Activated T-helper 2 cell treated with anti-CD3 and anti-CD28 coated beads, Interferon-gamma antibody, Interleukin-2, Interleukin-4, amounts not matched to agents 10 μg/mL and 5 μg/mL and 100 μg/mL, durations not matched to agents 14 hours and 24 hours and 36 hours (primary cell): ENCODE measurements at places on chromosomes 1 and 21.

- DNase-seq, result no peak
- peaks cover 35% of the 10 kb centered on the region for H3K36me3 ChIP-seq
- H3K27me3 ChIP-seq, result no peaks in the 10 kb centered on the region
- H3K27ac ChIP-seq, result no peak overlapping the region
- H3K4me3 ChIP-seq, result no peak overlapping the region
Observed at GRCh38 chr1:109632671-109633346, 13.2 kb downstream of the AMPD2 start.

DNA sequence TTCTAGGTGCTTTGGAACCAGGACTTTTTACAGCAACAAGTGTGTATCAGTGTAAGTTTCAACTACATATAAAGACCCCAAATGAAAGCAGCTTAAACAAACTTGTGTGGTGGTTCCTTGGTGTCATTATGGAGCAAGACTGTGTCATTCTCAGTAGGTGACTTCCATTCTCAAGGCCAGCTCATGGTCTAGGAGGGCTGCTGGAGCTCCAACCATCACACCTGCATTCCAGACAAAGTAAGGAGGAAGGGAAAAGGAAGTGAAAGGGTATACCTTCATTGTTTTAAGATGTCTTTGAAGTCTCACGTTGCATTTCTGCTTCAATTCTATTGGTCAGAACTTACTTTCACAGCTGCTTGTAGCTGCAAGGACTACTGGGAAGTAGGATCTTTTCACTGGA is 188.6 kb downstream of the C1orf94 start:
- H3K36me3 ChIP-seq, result no peaks in the 10 kb centered on the region
- no peak for DNase-seq
- H3K27ac ChIP-seq, result no peak overlapping the region
- H3K4me1 ChIP-seq, result no peaks in the 10 kb centered on the region
- no peak overlapping the region for H3K4me3 ChIP-seq

- H3K4me3 ChIP-seq, result no peak overlapping the region
- no peak overlapping the region for H3K27ac ChIP-seq
- H3K36me3 ChIP-seq, result no peaks in the 10 kb centered on the region
- no peaks in the 10 kb centered on the region for H3K4me1 ChIP-seq
Observed at GRCh38 chr1:176656257-176656995, 193.5 kb downstream of the PAPPA2 start.

DNA sequence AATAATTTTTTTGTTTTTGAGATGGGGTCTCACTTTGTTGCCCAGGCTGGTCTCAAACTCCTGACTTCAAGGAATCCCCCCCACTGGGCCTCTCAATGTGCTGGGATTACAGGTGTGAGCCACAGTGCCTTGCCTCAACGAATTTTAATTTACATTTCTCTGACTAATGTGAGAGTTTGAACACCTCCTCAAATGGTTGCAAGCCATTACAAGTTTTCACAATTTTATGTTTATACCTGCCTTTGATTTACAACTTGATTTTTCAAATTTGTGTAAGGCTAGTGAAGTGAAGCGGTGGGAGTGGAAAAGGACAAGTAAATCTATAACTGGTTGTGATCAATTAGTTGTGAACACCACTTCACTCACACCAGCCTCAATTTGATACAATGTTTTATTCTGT is 8.9 kb upstream of the RHBDL2 start:
- H3K36me3 ChIP-seq, result no peaks in the 10 kb centered on the region
- H3K27me3 ChIP-seq, result no peaks in the 10 kb centered on the region
- no peak overlapping the region for H3K27ac ChIP-seq
- peaks cover 8% of the 10 kb centered on the region for H3K4me1 ChIP-seq

- H3K27ac ChIP-seq, result no peak overlapping the region
- no peak overlapping the region for H3K4me3 ChIP-seq
- H3K36me3 ChIP-seq, result no peaks in the 10 kb centered on the region
- DNase-seq, result no peak
- no peaks in the 10 kb centered on the region for H3K27me3 ChIP-seq
Observed at GRCh38 chr1:104132382-104132973, 382.8 kb downstream of the AMY1C start.

- H3K4me3 ChIP-seq, result no peak overlapping the region
- H3K4me1 ChIP-seq, result no peaks in the 10 kb centered on the region
- H3K27me3 ChIP-seq, result no peaks in the 10 kb centered on the region
- H3K36me3 ChIP-seq, result no peaks in the 10 kb centered on the region
- DNase-seq, result no peak
- no peak overlapping the region for H3K27ac ChIP-seq
Observed at GRCh38 chr1:102872526-102872925, 235.8 kb downstream of the COL11A1 start.

DNA sequence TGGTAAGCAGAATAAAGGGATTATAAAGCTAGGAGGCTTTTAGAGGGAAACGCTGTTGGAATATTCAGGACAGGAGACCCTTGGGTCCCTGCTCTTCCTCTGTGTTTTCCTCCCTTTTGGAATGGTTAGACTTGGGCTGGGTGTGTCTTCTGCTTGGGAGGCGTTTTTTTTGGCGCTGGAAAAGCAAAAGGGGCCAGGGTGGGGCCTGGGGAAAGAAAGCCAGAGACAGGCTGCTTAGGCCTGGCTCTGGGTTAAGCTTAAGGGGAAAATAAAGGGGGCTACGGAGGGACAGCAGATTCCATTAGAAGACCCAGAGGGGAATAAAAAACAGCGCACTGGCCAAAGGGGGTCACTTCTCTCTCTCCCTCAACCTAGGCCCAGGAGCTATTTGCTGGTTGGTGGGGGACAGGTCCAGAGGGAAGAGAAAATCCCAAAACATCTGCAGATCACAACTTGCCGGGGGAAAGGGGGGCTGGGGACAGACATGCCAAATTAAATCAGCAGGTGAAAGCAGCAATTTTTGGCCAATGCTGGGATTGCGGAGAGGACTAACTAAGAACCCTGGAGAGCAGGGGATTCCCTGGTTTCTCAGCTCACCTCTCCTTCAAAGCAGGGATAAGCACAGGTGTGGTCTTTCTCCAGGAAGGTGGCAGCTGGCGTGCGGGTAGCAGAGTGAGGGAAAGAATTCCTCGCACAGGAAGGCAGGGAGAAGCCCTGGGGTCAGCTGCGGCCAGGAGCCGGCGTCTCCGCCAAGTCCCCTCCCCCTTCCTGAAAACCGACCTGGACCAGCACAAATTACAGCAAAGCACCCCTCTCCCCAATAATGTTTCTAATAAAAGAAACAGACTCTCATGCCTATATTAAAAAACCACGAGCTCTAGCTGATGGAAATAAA is 82.2 kb upstream of the AK4 start:
- peak overlapping the region; percentile 87 for H3K4me3 ChIP-seq
- peak overlapping the region; percentile 43 for H3K27ac ChIP-seq
- no peak for DNase-seq
- no peaks in the 10 kb centered on the region for H3K36me3 ChIP-seq
- H3K27me3 ChIP-seq, result peaks cover 2% of the 10 kb centered on the region

- peaks cover 15% of the 10 kb centered on the region for H3K4me1 ChIP-seq
- no peak for DNase-seq
- no peak overlapping the region for H3K4me3 ChIP-seq
- no peaks in the 10 kb centered on the region for H3K27me3 ChIP-seq
- H3K27ac ChIP-seq, result no peak overlapping the region
Observed at GRCh38 chr1:53288002-53288789, 39.7 kb downstream of the LRP8 start.

- H3K27me3 ChIP-seq, result no peaks in the 10 kb centered on the region
- H3K4me3 ChIP-seq, result no peak overlapping the region
- peaks cover 3% of the 10 kb centered on the region for H3K36me3 ChIP-seq
- DNase-seq, result no peak
- peaks cover 18% of the 10 kb centered on the region for H3K4me1 ChIP-seq
Observed at GRCh38 chr1:31640964-31641363, 3.7 kb downstream of the PEF1 start.

GRCh38 chr1:7229696-7230631 is 444.7 kb downstream of the CAMTA1 start:
- no peak overlapping the region for H3K4me3 ChIP-seq
- no peaks in the 10 kb centered on the region for H3K36me3 ChIP-seq
- no peak for DNase-seq

DNA sequence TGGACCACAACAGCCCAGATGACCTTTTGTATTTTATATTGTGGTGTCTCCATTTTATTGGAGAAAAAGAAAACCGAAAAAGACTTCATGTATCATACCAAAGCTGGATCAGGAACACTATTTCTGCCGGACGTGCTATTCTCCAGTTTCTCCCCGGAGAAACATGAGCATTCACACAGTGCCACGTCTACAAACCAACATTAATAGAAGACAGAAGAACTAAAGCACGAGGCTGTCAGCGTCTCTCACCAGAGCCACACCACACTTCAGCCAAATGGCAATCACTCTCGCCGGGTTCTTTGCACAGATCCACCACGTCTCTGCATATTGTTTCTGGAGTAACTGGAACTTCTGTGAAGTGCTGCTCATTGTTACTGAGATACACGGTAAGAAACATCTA is 24.8 kb downstream of the TP53BP2 start:
- no peak overlapping the region for H3K4me3 ChIP-seq
- H3K36me3 ChIP-seq, result peaks cover 20% of the 10 kb centered on the region
- peaks cover 29% of the 10 kb centered on the region for H3K4me1 ChIP-seq
- H3K27me3 ChIP-seq, result no peaks in the 10 kb centered on the region
- DNase-seq, result no peak

DNA sequence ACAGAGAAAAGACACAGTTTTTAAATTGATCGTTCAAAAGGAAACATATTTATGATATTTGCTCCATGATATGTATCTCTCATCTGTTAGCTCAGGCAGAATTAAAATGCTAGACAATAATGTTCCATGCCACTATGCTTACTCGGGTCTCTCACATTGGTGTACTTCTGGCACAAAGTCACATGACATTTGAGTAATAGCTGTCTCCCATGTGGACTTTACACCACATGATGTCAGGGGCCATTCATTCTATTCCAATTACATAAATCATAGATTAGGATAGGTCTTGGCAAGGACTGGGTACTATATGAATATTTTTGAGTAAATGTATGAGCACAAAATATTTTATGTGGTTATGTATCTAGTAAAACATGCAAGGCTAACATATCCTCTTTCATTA is 648.4 kb downstream of the PLA2G4A start:
- H3K4me1 ChIP-seq, result no peaks in the 10 kb centered on the region
- H3K27ac ChIP-seq, result no peak overlapping the region
- H3K27me3 ChIP-seq, result no peaks in the 10 kb centered on the region
- no peaks in the 10 kb centered on the region for H3K36me3 ChIP-seq

DNA sequence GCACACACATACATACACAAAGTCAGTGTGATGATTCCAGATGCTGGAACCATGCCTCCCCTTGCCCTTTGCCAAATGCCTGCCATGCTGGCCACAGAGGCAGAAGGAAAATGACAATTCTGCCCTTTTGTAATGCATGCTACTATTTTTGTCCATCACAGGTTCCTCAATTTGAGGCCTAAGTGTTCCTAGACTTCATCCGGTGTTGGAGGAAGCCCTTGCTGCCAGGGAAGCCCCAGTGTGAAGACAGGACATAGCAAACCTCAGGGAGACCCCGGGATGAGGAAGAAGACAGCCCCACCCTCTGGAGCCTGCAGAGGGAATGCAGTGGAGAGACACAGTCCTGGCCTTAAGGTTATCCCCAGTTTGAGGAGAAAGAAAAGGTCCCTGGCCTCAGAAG is 14.4 kb downstream of the PRR9 start:
- H3K4me3 ChIP-seq, result no peak overlapping the region
- no peak overlapping the region for H3K27ac ChIP-seq
- peaks cover 5% of the 10 kb centered on the region for H3K27me3 ChIP-seq
- no peak for DNase-seq
- no peaks in the 10 kb centered on the region for H3K4me1 ChIP-seq

DNA sequence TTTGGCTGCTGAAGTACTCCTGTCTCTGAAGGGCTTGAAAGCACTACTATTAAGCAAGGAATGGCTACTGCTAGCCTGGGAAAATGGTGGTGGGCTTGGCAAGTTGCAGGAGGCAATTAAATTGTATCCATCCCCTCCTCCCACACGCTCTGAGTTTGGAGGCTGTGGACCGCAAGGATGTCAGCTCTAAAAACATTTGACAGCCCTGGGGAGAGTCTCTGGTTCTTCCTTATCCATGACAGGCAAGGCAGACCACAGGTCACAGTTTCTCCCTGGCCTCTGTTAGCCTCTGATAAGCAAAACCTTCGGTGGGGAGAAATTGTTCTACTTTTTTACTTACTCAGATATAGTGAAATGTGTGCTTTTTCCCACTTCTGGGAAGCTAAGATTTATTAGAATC is 46.6 kb downstream of the S1PR1 start:
- H3K27me3 ChIP-seq, result no peaks in the 10 kb centered on the region
- peaks cover 73% of the 10 kb centered on the region for H3K4me1 ChIP-seq
- no peak overlapping the region for H3K27ac ChIP-seq
- H3K4me3 ChIP-seq, result no peak overlapping the region

DNA sequence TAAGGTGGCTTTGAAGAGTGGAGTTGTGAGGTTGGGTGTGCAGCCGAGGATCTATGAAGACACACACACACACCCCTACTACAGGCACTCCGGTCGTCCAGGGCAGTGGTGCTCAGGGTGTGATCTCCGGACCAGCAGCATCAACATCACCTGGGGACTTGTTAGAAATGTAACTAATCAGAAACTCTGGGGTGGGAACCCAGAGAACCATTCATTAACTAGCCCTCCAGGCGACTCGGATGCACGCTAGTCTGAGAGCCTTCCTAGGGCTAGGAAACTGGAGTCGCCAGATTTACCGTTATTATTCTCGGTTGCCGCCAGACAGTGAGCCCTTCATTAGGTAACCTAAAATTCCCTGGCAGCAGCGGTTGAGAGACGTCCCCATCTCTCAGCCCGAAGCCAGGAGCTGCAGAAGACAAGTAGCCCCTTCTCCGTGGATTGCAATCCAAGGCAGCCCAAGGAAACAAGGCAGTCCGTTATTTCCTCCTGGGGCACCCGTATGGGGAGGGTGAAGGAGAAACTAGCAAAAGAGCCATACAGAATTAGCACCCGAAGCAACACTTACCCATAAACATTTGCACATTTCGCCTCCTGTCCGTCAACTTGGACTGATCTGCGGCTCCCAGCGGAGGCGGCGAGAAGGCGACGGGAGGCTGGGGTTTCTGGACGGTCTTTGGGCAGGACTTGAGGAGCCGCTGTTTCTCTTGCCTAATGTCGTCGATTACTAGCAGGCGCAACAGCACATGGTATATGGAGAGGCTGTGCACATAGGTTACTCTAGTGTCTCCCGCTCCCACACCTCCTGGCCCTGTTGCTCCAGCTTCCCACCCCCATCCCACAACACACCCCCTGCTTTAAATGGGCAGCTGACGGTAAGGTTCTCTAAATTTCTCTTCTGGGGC is 2.9 kb upstream of the CCN1 start:
- no peak for DNase-seq
- H3K27ac ChIP-seq, result no peak overlapping the region
- peaks cover 25% of the 10 kb centered on the region for H3K4me1 ChIP-seq

GRCh38 chr1:218304281-218305039 is 19.4 kb downstream of the RRP15 start:
- no peak overlapping the region for H3K27ac ChIP-seq
- H3K4me3 ChIP-seq, result no peak overlapping the region
- H3K36me3 ChIP-seq, result peaks cover 29% of the 10 kb centered on the region
